ENCODE measurements at places on chromosomes 5 and 9. TPM values are rescaled to one million over a fixed set of nuclear protein-coding genes. Genes with fewer than 3 reads are reported as not detected.

The BAAT gene
- total RNA-seq = 648 TPM

The ACSL6 gene
- total RNA-seq = 2.6 TPM

The CYSRT1 gene
- 0.20 TPM for total RNA-seq

- DNase-seq = no peak
- H3K4me1 ChIP-seq = no peaks in the 10 kb centered on the region
- H3K27ac ChIP-seq = no peak overlapping the region
- H3K36me3 ChIP-seq = no peaks in the 10 kb centered on the region
- no peak overlapping the region for H3K4me3 ChIP-seq
These were observed 138.9 kb upstream of the PHYKPL start for GRCh38 chr5:178371362-178372111.

DNA sequence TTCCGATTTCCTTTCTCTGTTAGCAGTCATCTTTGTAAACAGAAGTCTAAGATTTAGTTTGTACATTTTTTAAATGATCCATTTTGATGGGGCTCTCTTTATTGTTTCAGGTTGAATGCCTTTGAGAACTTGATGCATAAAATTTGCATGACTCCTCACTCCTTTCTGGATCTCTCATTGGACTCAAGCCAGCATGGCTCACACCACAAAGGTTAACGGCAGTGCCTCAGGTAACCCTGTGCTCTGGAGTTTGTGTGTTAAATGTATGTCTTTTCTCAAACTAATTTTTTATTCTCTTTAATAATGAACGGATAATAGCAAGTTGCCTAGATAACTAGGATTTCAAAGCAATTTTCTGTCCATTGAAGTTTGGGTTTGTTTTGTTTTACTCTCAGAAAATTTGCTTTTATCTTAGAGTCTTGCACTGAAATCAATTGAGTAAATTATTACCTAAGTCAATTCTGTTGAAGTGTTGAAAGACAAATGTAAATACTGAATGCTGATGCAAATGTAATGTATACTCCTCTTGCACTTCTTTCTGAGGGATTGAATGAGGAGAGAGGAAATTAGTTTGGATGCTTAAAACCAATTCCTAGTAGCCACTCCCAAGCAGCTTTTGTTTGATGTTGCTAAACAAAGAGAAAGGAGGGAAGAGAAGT, 164.6 kb upstream of the DMRT1 start:
- peaks cover 54% of the 10 kb centered on the region for H3K4me1 ChIP-seq
- DNase-seq = no peak
- H3K36me3 ChIP-seq = no peaks in the 10 kb centered on the region
- H3K27ac ChIP-seq = peak overlapping the region; percentile 27
- peak overlapping the region; percentile 37 for H3K4me3 ChIP-seq

GRCh38 chr5:149382517-149383220, 3.6 kb upstream of the IL17B start:
- no peak for DNase-seq
- H3K27me3 ChIP-seq = no peaks in the 10 kb centered on the region
- no peak overlapping the region for H3K4me3 ChIP-seq

DNA sequence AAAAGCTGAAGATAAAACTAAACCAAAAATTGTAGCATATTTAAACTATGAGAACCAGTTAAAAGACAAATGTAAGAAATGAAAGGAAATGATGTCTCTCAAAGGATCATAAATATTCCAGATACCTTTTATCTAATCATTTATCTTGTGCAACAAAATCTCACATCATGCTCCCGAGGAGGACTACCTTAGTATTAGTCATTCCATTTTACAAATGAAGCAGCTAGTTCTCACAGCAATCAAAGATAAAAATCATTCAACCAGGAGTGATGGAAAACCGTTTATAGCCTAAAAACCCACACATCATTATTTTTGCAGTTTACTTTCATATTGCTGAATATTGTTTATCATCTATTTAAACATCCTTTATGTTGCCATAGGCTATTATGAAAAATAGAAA, 190.0 kb downstream of the CDH12 start:
- no peak for DNase-seq
- no peaks in the 10 kb centered on the region for H3K4me1 ChIP-seq
- H3K36me3 ChIP-seq = no peaks in the 10 kb centered on the region
- no peak overlapping the region for H3K4me3 ChIP-seq
- H3K27ac ChIP-seq = no peak overlapping the region

- no peaks in the 10 kb centered on the region for H3K36me3 ChIP-seq
- no peaks in the 10 kb centered on the region for H3K4me1 ChIP-seq
- H3K4me3 ChIP-seq = no peak overlapping the region
- no peak overlapping the region for H3K27ac ChIP-seq
- H3K27me3 ChIP-seq = no peaks in the 10 kb centered on the region
- DNase-seq = no peak
These were observed 79.9 kb upstream of the NEURL1B start for GRCh38 chr5:172561151-172561550.

DNA sequence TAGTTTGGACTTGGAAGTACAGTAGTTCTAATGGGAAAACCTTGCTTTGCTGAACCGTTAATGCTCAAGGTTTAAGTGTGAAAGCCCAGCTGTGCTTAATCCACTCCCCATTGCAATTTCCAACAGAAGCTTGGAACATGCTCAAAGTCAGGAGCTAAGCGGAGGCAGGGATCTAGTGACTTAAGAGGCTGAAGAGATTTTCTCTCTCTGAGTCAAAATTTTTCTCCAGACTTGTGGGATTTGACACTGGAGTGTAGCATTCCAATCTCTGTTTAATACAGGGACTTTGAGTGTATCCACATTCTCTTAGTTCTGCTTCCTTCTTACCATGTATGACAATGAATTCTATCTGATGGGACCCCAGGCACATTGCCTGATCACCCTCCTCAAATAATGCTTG, 471.8 kb downstream of the KIF4B start:
- H3K27me3 ChIP-seq = no peaks in the 10 kb centered on the region
- no peak for DNase-seq
- H3K36me3 ChIP-seq = no peaks in the 10 kb centered on the region
- H3K4me3 ChIP-seq = no peak overlapping the region

DNA sequence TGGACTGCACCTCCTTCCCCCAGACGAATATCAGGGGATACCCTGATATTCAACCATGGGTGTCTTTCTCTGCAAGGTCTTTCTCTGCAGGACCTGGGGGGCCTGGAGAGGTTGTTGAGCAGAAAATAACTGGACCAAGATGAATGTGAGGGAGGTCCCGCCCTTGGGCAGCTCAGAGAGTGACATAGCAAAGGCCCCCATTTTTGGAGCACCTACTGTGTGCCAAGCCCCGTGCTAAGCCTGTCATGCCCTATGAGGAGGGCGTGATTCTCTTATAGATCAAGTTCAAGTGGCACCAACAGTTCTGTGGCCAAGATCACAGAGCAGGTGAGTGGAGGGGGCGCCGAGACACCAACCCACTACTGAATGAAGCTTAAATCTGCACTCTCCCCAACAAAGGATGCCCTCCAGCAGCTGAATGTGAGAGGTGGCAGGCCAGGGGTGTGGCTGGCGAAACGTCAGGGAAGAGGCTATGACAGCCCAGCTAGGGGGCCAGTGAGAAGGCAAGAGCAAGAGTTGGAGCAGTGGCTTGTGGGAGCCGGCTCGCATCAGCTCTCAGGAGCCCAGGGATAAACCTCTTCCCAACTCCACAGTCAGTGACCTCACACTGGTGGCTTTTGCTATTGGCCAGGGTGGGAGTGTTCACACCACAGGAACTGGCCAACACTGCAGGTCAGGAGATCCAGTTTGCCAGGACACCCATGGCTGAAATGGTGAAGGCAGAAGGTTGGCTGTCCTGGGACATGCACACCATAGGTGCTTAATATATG, 5.3 kb downstream of the SARDH start:
- H3K4me3 ChIP-seq = no peak overlapping the region
- no peak overlapping the region for H3K27ac ChIP-seq
- no peaks in the 10 kb centered on the region for H3K27me3 ChIP-seq
- H3K36me3 ChIP-seq = peaks cover 29% of the 10 kb centered on the region
- peaks cover 24% of the 10 kb centered on the region for H3K4me1 ChIP-seq
- peak; percentile 35 for DNase-seq

Measured in right lobe of liver (tissue), 6 donors.